ENCODE measurements at places on chromosomes 6 and 20.

GRCh38 chr6:29509239-29509638, 21.5 kb upstream of the MAS1L start:
- DNase-seq = no peak

- DNase-seq = no peak
Observed at GRCh38 chr20:44646641-44647274, 4.7 kb downstream of the ADA start.

GRCh38 chr20:23318347-23318746, 32.2 kb upstream of the NXT1 start:
- no peak for DNase-seq

GRCh38 chr20:54379893-54380584, 95.4 kb upstream of the DOK5 start:
- no peak for DNase-seq

- DNase-seq = peak; percentile 23
Observed at GRCh38 chr6:97085772-97086171, 161.2 kb downstream of the KLHL32 start.

- no peak for DNase-seq
Observed at GRCh38 chr6:54112151-54112650, 958 bp downstream of the MLIP start.

GRCh38 chr6:41768545-41769308, 11.0 kb downstream of the FRS3 start:
- DNase-seq = no peak

DNA sequence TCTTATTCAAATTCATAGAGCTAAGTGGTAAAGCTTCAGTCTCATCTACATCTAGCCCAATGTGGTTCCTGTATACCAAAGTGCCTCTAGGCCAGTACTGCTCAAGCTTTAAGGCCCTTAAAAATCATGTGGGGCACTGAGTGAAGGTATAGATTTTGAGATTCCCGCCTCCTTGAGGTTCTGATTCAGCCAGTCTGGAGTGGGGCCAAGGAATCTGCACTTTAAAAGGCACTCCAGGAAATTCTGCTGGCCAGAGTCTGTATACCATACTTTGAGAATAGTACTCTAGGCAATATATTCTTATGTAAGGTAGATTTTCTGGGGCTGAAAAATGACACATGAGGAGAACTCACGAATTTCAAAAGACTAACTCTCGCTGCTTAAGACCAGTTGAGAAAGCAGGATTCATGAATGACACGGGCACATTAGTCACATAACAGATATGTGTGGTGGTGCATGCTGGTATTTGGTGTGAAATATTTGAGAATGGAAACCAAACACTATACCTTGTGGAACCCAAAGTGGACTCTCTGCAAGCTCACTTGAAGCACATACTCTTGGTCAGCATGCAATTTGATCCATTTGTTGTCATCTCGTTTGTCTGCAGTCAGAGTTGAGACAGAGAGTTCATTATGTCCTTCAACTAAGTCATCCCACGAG, 47.6 kb upstream of the SIM1 start:
- no peak for DNase-seq

DNA sequence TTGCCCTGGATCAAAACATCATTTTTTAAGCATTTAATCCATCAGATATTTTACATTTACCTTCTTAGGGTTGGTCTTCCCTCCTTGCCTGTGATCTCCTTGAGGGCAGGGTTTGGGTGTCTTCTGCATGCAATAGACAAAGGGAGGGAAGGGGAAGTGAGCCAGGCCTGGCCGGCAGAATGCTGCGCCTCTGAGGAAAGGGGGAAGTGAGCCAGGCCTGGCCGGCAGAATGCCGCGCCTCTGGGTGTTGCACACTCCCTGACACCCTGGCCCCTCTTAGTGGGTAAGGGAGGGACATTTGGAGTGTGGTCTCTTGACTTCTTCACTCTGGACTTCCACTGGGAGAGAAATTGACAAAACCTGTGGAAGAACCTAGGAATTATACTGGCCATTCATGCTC, 12.4 kb downstream of the PSMF1 start:
- DNase-seq = no peak

- DNase-seq = no peak
Observed at GRCh38 chr6:132814716-132815570, 574 bp downstream of the RPS12 start.

DNA sequence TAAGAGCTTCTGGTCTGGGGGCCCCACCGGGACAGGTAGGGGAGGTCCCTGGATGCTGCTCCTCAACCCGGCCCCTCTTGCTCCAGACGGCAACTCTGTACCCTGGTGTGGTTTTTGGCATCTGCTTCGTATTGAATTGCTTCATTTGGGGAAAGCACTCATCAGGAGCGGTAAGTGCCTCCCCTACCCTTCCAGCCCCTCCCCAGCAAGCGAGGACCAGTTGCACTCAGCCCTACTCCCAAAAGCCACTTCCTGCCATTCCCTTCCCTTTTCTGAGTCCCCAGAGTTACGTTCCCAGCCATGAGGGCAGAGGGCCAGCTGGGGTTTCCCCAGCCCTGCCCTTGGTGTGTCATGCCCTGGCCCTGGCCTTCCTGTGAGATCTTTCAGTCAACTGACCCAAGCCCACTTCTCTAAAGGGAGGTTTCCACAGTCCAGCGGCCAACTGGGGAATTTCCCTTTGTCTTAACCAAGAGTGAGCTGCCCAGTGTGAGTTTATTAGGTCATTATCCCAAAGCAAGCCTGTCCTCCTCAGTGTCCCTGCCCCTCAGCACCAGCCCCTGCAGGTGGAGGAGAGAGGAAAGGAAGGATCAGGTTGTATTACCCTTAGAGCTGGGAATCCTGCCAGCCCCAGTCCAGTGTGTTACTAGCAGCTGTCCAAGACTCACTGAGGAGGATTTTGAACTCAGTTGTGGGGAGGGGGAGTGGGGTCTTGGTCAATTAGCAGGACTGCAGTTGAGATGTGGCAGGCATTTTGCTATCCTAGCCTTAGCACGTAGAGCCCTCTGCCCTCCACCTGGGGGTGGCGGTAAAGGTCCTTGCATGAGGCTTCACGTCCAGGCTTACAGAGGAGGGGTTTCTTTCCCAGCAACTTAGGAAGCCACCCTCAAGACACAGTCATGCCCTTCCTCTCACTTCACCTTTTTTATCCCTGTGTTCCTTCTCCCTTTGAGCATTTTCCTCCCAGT, 45.8 kb downstream of the TM9SF4 start:
- peak; percentile 79 for DNase-seq

GRCh38 chr6:63600136-63600535, 27.9 kb downstream of the LOC128125822 start:
- no peak for DNase-seq

DNA sequence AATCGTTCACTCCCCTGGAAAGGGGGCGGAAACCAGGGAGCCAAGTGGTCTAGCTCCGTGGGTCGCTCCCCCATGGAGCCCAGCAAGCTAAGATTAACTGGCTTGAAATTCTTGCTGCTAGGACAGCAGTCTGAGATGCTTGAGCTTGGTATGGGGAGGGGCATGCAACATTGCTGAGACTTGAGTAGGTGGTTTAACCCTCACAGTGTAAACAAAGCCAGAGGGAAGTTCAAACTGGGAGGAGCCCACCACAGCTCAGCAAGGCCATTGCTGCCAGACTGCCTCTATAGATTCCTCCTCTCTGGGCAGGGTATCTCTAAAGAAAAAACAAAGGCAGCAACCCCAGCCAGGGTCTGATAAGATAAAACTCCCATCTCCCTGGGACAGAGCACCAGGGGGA, 43.2 kb downstream of the COL21A1 start:
- DNase-seq = no peak

GRCh38 chr6:148999929-149000468, 253.2 kb downstream of the UST start:
- DNase-seq = peak; percentile 49

GRCh38 chr6:17966451-17966850, 21.0 kb downstream of the KIF13A start:
- DNase-seq = no peak

DNA sequence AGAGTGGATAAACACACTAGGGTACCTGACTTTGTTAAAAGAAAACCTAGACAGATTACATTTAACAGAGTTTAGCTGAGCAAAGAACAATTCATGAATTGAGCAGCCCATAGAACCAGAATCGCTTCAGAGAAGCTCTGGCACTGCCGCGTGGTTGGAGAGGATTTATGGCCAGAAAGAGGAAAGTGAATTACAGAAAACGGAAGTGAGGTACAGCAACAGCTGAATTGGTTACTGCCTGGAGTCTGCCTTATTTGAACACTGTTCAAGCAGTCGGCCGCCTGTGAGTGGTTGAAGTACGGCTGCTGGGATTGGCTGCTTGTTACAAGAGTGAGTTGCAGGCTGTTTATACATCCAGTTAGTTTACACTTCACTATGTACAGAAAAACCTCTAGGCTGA, 253.8 kb upstream of the CDYL start:
- DNase-seq = no peak

DNA sequence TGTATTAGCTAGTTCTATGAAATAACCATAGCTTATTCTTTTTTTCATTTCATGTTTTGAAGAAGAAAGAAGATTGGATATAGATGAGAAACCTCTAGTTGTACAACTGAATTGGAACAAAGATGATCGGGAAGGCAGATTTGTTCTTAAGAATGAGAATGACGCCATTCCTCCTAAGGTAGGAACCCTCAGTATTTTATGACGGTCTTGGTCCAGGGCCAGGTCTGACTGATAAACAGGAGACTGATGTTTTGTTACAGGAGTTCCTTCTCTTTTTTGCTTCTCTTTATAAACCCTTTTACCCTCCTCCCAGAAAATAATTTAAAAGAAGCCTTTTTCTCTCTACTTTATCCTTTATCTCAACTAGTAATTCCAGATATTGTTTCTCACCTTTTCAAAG, 43.6 kb downstream of the AFDN start:
- DNase-seq = no peak

DNA sequence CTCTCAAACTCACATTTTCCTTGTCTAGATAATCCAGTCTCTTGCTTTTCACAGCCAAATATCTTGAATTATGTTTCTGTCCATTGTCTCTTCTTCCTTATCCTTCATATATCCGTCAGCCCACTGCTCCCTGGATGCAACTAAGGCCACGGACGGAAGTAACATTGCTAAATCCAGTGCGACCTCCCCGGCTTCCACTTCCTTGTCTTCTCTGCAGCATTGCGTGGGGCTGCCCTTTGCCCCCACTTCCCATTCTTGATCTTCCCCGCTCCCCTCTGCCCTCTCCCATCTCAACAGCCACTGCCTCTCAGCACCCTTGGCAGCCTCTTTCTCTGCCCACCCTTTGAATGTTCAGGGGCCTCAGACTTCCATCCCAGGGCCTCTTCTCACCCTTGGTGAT, 190.4 kb upstream of the UST start:
- no peak for DNase-seq

- DNase-seq = no peak
Observed at GRCh38 chr20:42982218-42982617, 207.5 kb downstream of the PTPRT start.

DNA sequence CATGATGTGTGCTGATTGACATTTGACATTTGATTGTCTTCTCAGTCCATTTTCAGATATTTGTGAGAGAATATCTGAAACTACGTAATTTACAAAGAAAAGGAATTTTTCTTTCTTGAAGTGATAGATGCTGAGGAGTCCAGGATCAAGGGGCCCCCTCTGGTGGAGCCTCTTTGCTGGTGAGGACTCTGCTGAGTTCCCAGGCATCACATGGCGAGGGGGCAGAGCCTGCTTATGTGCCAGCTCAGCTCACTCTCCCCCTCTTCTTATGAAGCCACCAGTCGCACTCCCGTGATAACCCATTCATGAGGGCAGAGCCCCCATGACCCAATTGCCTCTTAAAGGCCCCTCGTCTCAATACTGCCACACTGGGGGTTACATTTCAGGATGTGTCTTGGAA, 91.3 kb downstream of the RPP40 start:
- DNase-seq = no peak

DNA sequence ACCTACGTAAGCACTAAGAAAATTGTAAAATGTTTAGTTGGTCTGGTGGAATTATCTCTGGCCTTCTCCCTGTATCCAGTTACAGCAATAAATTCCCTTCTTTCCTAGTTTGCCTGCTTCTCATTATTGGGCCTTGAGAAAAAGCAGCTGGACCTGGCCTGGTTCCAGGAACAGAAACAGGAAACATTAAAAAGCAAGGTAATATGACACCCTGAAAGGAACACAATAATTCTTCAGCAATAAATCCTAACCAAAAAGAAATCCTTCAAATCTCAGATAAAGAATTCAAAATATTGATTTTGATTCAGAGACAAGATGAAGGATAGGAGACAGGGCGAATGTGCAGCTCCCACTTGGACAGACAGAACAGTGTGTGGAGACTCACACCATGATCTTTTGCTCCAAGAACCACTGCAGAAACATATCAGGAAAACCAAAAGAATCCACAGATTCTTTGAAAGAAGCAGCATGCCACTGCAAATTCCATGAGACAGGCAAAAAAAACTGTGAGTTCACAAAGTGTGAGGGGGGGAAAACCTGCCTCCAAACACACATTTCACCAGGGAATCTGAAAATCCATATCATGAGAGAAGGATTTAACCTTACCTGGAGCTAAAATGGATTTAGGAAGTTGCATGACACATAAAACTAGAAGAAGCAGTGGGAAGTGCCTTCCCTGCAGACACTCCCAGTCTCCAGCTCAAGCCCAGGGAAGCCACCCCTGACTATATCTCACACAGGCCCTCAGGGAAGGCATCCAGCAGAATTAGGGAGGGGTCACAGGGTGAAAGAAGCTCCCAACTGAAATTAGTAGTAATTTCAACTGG, 28.9 kb downstream of the TREM1 start:
- DNase-seq = peak; percentile 10

DNA sequence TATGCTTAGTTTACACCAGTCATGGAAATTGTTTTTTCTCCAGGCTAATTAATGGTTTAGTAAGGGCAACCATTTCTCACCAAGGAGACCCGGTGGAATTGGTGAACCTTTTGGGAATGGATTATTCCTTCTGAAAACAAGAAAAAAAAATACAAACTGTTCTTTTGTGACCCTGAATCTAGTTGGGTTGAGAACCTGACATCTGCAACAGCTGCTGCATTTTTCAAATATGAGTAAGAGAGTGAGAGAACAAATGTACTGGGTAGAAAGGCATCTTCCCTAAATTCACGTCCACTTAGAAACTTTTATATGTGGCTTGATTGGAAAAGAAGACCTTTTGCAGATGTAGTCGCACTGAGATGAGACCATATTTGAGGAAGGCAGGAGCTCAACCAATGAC, 553.4 kb upstream of the EPHA7 start:
- no peak for DNase-seq

DNA sequence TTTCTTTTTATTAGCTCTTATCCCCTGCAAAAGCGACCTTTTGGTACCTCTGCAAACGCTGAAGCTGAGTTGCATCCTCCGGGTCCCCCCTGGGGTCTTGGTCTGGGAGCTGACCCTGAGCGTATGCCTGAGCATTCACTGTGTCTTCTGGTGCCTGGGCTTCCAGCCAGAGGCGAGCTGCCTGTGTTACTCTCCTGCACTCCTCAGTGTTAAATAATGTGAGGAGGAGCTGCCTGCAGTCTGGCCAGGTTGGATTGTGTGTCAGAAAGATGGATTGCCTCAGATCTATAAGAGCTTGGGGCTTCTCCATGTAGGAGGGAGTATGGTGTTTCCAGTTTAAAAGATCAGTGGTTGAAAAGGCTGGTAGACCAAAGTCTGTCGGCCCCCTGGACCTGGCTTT, 8.7 kb upstream of the GMPR start:
- DNase-seq = no peak

- no peak for DNase-seq
Observed at GRCh38 chr20:8155229-8155628, 23.2 kb downstream of the PLCB1 start.

- no peak for DNase-seq
Observed at GRCh38 chr20:48550814-48551213, 277.0 kb downstream of the PREX1 start.

- no peak for DNase-seq
Observed at GRCh38 chr6:84774985-84775284, 10.5 kb upstream of the TBX18 start.

Data from kidney epithelial cell (primary cell).